ENCODE measurements at places on chromosomes 1 and 21.

GRCh38 chr1:37392051-37392450 lies 82.3 kb upstream of the ZC3H12A start:
- DNase-seq = no peak

- no peak for DNase-seq
These were observed 8.5 kb downstream of the CRP start for GRCh38 chr1:159705904-159706256.

DNA sequence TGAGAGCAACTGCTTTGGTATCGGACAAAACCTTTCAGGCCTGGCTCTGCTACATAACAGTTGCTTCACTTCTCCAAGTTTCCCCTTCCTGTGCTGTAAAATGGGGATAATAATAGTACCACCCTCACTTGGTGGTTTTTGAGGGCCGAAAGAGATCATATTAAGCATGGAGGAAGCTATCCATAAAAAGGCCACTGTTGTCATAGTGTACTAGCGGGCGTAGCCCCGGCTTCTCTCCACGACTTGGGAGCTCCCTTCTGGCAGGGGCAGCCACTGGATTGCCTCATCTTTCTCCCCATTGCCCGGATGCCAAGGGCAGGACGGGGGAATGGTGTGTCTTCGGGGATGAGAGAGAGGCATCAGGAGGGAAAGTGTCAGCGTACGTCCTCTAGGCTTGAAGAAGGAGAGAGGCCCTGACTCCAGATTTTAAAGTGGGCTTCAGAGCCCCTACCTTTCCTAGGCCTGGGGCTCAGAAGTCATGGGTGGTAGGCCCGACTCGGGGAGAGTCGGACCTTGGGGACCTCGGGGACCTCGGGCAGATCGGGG lies 548 bp upstream of the MFSD2A start:
- DNase-seq = no peak

DNA sequence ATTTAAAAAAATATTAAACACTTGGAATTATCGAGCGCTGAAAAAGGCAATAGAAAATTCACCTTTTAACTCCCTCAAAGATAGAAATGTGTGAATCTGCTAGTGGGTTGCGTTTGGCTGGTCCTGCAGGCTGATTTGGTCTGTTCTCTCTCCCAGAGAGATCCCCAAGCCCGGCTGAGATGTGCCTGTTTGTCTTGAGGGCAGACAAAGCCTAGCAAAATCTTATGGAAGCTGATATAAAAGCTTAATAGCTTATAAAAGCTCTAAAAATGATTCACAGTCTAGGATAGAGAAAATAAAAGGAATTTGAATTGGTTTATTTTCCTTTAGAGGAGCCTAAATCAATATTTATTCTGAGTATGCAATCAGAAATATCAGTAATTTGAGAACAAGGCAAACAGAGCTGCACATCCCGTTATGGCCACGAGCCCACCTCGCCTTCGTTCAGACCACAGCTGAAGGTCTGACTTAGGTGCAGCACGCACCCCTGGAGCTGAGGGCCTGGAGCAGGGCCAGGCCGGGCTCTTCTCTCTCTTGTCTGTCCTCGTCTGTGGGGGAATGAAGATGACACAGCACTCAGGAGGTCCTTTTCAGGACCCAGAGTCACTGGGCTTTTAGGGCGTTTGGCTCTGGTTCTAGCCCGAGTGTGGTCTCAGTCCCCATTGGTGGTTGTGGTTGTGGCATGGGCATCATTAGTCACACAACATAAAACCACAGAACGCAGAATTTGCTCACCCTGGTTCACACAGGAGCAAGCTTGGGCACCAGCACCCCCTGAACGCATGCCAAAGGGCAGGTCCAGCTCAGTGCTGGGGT lies 18.6 kb downstream of the PDE9A start:
- DNase-seq = no peak

- no peak for DNase-seq
These were observed 82.8 kb upstream of the SLC44A3 start for GRCh38 chr1:94737124-94737998.

DNA sequence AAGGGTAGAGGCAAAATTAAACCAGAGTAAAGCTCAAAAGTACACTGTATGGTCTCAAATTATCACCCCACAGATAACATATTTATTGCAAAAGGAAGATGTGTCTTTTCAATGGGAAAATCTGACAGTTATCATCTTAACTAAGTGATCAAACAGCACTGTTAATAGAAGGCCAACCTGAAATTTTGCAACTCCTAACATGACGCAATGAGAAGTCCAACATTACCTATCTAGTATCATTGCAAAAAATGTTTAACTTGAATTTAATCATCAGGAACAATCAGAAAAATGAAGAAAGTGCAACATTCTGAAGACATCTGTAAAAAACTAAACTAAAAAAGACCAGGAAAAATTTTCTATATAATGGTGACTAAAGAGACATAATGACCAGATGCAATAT lies 156.7 kb upstream of the POGK start:
- no peak for DNase-seq

DNA sequence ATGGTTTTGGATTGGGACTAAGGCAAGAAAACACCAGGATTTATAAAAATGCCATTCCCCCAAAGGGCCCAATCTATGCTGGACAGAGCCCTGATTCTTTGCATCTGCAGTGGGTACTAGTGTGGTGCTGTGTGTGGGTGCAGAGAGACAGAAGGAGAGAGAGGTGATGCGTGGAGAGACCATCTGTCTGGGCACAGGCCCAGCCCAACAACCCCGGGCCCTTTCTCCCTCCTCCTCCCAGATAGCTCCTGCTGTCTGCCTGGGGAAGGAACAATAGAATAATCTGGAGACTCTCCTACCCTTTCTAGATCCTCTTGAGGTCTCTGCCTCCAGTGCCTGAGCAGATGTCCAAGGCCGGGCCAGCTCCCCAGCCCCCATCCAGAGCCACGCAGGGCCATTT lies 15.1 kb downstream of the KIAA1614 start:
- DNase-seq = no peak

DNA sequence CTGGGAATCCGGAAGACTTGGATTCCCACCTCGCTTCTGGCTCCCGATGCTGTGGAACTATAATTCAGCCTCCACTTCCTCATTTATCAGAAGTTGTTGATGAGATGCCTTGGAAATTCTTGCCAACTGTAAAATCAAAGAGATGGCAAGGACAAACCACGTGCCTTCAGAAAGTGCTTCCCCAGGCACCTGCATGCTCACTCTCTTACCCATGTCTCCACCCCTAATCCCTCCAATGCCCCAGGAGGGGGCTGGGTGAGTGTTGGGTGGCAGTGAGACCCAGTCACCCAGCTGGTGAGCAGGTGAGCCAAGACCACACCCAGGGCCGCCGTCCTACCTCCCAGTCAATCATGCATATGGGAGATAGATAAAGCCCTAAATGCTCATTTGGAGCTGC lies 160.8 kb downstream of the PSMG1 start:
- no peak for DNase-seq

DNA sequence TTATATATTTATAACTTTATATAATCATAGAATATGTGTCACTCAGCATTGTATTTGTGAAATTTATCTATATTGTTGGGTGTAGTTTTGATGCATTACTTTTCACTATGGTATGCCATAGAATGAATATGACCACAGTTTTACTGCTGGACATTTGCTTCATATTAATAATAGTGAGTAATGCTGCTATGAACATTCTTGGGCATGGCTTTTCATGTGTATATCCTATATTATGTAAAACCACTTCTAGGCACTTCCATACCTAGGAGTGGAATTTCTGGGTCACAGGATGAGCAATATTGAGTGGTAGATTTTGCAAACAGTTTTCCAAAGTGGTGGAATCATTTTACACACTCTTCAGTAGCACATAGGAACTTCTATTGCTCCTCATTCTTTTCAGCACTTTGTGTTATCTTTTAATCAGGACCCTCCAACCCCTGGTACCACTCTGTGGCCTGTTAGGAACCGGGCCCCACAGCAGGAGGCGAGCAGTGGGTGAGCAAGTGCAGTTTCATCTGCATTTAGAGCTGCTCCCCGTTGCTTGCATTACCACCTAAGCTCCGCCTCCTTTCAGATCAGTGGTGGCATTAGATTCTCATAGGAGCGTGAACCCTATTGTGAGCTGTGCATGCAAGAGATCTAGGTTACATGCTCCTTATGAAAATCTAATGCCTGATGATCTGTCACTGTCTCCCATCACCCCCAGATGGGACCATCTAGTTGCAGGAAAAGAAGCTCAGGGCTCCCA lies 56.0 kb upstream of the CNIH3 start:
- DNase-seq = no peak

DNA sequence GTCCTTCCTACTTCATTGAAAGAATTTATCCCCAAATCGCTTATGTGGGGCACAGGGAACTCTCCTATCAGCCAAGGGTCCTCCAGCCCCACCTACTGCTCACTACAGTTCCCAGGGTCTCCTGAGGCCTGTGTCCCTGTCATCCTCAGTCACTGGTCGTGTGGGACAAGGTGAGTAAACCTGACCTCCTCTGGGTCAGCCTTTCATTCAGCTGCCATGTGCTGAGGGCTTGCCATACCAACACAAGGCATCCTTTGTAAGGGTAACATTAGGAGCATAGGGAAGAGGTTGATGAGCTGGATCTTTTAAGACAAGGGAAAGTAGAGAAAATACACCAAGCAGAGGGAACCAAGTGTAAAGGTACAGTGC lies 11.2 kb upstream of the SNAPIN start:
- no peak for DNase-seq

- DNase-seq = no peak
These were observed 89.3 kb downstream of the ZNF648 start for GRCh38 chr1:181972256-181972655.

DNA sequence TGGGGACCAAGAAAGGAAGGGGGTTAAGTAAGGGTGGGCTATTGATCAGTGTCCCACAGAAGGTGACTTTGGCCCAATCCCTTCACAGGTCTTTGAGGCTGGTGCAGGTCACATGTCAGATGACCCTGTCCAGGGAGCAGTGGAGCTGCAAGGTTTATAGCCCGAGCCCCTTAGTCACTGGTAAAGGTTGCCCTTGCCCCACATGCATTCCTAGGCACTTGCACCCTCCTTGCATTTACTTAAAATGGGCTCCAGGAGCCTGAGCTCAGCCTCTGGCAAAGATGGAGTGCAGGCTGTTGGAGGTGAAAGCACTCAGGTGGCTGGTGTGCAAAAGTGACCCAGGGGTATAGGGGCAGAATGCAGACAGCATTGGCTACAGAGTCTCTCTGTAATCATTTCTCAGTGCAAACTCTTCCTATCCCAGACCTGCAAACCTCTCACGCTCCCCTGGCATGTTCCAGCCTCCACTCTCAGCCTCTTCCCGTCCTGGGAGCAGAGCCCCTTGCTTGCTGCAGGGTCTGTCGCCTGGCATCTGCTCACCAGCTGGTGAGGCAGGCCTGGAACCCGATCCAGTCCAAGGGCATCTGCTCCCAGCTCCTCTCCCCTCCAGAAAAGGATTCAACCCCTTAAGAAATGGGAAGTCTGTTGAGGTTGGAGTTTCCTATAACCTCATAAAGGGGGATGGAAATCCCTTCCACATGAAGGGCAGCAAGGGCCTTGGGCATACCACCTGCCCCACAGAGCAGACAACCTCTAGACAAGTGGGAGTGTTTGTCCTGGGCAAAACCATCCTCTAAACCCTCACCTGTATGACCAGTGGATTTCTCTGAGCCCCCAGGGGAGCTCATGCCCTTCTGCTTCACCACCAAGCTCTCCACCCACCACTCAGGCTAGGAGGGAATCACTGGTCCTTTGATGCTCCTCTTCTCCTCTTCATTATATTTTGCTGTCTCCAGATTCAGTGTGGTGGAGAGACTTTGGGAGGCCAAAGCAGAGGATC lies 23.1 kb upstream of the PTPRF start:
- no peak for DNase-seq

- DNase-seq = no peak
These were observed 56.0 kb upstream of the C1orf21 start for GRCh38 chr1:184330875-184331274.

DNA sequence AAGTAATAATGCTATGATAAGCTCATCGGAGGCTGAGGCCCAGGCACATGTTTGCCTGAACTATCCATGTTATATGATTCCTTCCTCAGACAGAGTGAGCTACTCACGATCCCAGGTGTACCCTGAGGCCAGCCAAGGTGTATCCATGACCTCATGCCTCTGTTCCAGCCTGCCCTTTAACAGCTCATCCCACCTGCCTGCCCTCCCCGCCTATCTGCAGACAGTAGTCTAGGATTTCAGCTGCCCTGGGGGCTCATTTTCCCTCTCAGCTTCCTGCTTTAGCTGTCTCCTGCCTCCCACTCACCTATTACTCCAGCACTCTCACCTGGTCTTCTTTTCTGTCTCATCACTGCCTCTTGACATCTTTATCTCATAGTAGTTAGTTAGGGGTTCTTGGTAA lies 1.9 kb upstream of the IL24 start:
- DNase-seq = no peak

GRCh38 chr21:26447932-26448475 lies 125.1 kb downstream of the CYYR1 start:
- no peak for DNase-seq

- no peak for DNase-seq
These were observed 1.2 kb upstream of the IFI44L start for GRCh38 chr1:78619032-78619431.

DNA sequence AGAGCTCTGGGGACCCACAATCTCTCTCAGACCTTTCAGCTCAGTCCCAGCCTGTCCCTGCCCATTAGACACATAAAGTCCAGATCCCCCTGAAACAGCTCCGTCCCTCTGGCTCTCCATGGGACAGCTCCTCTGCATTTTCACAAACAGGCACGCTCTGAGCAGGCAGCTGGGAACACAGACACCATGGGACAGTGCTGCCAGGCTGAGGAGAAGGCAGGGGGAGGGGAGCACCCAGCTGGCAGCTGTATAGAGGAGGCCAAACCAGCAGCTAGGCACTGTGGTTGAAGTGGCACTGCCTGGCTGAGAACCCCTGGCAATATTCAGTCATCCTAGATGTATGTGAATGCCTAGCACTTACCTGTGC lies 2.0 kb downstream of the TMEM63A start:
- no peak for DNase-seq

DNA sequence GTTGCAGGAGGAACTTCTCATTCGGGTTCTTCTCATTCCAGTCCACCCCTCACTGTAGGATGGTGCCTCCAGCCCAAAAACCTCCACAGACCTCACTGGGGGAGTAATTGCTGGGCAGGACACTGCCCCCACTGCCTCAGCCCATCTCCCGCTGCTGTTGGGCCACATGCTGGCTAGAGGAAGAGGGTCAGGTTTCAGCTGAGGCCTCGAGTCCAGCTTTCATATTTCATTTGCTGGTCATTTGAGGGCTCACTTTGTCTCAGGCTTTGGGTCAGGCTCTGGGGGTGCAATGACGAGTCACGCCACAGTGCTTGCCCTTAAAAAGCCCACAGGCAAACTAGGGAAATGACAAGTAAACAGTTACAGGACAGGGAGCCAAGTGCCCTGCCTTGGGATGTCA lies 9.3 kb downstream of the CDK18 start:
- DNase-seq = no peak

DNA sequence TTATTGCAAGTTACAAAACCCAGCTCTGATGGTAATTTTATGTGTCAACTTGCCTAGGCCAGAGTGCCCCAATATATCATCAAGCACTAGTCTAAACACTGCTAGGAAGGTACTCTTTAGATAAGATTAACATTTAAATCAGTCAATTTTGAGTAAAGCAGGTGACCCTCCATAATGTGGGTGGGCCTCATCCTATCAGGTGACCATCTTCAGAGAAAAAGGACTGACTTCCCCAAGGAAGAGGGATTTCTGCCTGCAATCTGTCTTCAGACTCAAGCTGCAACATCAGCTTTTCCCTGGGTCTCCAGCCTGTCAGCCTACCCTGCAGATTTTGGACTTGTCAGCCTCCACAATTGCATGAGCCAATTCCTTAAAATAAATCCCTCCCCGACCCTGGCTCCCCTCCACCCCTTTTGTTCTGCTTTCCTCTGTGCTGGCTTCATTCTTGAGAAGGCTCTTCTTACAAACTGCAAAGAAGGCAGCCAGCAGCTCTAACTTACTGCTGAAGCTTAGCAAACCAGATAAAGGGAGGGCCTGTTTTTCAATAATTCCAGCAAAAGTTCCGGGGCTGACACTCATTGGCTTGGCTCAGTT lies 56.4 kb upstream of the RUNX3 start:
- no peak for DNase-seq

All from Panc1 (cell line).